ENCODE measurements at places on chromosomes 12 and 14. TPM values are rescaled to one million over a fixed set of nuclear protein-coding genes. Genes with fewer than 3 reads are reported as not detected.

The NGB gene
- total RNA-seq: not detected

GRCh38 chr14:59343585-59343984 lies 121.6 kb downstream of the GPR135 start:
- no peak for DNase-seq

DNA sequence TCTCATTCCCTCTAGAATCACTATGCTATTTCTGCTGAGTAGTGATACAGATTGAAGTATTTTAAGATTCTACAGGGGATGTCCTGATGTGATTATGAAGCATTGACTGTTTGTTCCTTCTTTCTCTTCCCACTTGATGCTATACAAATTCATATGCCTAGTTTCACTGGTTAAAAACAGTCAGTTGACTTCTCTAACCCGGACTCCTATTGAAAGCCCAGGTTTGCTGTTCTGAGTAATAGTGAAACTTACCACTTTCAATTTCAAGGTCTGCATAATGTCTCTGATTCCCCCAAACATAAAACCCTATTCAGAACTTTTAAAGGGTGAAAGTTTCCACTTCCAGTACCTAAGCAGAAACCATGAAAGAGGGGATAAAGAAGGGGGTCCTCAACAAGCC lies 117.7 kb upstream of the RPL10L start:
- DNase-seq: no peak

The ERP27 gene
- total RNA-seq: 0.30 TPM

The C12orf56 gene
- not detected for total RNA-seq

The NRIP2 gene
- total RNA-seq: 0.15 TPM

The LRTM2 gene
- not detected for total RNA-seq

The CLEC9A gene
- not detected for total RNA-seq

The GUCY2C gene
- total RNA-seq: not detected

GRCh38 chr12:501722-502447 lies 42.1 kb downstream of the B4GALNT3 start:
- no peak for DNase-seq

DNA sequence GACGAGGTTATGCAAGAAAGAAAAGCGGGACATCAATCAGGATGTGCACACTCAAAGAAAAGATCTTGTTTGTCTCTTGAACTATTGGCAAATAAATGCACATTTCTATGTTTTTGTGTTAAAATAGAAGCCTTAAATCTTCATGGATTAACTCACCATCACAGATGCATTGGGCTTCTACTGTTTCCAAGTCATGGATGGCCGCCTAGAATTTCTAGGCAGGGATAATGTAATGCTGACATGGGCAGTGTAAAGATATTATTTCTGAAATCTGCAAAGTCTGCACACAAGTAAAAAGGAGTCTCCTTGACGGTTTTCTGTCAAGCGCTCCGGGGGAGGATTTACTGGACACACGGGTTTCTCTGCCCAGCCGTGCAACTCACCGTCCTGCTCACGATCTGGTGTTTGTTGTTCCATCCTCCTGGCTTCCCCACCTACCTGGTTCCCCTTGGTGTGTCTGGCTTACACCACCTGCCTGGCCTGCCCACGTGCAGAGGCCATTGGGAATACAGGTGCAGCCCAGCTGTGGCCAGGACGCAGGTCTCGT lies 103.3 kb upstream of the FZD10 start:
- no peak for DNase-seq

- DNase-seq: no peak
Observed at GRCh38 chr12:12350868-12351463, 924 bp upstream of the MANSC1 start.

DNA sequence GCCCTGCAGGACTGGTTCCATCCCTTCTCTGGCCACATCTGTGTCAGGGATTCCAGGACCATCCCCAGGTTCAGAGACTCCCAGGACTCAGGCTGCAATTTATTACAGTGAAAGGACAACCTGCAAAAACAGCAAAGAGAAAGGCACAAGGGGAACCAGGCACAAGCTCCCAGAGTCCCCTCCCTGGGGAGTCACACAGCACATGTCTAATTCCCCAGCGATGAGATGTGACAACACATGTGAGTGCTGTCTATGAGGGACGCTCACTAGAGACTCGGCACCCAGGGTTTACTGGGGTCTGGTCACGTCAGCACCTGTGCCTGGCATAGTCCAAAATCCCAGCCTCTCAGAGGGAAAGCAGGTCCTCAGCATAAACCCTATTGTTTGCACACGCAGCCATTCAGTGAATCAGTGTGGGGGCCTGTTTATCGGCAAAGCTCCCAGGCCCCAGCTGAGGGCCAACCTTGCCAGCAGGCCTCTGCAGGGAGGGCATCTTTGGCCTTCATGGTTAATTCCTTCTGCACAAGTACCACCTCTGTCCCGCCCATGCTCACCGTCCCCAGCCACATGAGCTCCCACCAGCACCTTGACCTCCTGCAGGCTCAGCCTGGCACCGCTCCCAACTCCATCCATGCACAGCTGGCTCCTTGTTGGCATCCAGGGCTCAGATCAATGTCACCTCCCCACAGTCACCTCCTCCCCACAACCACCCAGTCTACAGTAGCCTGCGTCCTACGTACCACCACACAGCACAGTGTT lies 198.9 kb upstream of the SFSWAP start:
- peak; percentile 27 for DNase-seq

GRCh38 chr12:71243370-71243769 lies 85.6 kb upstream of the TSPAN8 start:
- DNase-seq: no peak

- DNase-seq: no peak
Observed at GRCh38 chr14:67497716-67498115, 9.2 kb upstream of the TMEM229B start.

The KCNJ8 gene
- 26.0 TPM for total RNA-seq
